ENCODE measurements at places on chromosomes 2 and 18.

DNA sequence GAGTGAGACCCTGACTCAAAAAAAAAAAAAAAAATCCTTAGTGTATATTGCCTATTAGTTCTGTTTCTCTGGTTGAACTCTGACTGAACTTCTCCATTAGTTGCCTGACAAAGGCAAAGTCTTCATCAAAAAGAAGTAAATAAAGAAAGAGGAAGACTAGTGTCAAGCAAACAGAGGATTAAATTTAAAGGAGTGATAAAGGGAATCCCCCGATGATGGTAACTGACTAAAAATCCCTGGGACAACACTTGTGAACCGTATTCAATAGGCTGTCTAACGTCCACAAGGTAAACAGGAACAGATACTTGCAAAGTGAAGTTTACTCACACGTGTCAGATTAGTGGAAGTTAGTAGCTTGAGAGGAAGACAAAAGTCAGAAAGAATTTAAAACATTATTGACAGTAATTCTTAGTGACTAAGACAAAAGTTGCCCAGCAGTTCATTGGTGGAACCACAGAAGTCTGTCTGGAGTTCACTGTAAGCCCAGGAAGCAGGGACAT is 26.2 kb upstream of the SPOPL start:
- no peak for DNase-seq

GRCh38 chr2:119324685-119325270 is 41.9 kb downstream of the C2orf76 start:
- no peak for DNase-seq

GRCh38 chr2:54429054-54429453 is 27.1 kb upstream of the SPTBN1 start:
- DNase-seq = no peak

GRCh38 chr2:70907130-70908057 is 28.3 kb upstream of the ATP6V1B1 start:
- DNase-seq = no peak

- DNase-seq = no peak
These were observed 25.3 kb downstream of the IL1F10 start for GRCh38 chr2:113092864-113093612.

GRCh38 chr2:125554956-125555355 is 1101.0 kb upstream of the GYPC start:
- DNase-seq = no peak

DNA sequence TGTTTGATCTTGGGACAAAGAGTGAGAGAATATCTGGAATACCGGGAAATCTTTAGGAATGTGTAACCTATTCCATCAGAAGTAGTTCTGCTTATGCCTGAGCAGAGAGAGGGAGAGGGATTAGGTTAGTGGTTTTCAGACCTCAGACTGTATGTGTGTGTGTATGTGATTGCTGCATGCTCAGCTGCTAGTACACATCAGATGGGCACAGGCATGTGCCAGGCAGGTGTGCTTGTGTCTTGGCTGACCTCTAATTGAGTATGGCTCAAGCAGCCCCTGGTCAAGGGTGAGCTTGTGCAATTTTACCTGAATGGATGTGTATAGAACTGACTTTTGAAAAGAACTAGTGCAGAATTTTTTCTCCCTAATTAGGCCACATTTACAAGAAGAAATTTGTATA is 91.2 kb downstream of the INSIG2 start:
- no peak for DNase-seq

DNA sequence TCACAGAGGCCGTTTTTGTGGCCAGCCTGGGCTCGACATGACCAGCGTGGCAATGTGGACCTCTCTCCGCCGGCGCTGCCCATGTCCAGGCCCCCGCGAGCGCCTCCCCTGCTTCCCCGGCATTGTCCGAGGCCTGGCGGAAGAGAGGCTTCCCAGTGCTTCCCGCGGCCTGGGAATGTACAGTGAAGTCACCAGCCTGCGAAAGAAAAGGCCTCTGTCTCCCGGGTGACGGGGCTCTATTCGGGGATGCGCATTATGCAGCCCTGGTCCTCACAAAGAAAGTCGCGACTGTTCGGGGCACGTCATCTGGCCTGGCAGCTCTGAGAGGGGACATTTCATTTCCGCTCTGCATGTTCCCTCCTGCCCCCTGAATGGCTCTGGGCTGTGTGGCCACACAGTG is 109.2 kb upstream of the AGAP1 start:
- no peak for DNase-seq

GRCh38 chr18:34834897-34835296 is 124.8 kb downstream of the DTNA start:
- no peak for DNase-seq

DNA sequence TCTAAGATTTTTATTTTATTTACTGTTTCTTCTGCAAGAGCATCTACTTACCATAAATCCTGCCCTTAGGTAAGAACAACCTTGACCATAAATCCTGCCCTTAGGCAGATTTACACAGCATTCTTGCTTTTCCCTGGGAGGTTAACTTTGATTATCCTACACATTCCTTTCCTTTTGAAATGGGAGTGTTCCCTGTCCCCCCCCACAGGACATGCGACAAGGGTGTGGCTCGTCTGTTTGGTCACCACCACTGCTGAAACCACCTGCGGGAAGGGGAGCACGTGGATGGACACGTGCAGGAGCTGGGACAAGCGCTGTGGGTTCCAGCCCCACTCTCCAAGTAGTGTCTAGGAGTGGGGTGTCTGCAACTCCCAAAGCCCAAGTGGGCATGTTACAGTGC is 239.3 kb upstream of the SP5 start:
- DNase-seq = no peak

DNA sequence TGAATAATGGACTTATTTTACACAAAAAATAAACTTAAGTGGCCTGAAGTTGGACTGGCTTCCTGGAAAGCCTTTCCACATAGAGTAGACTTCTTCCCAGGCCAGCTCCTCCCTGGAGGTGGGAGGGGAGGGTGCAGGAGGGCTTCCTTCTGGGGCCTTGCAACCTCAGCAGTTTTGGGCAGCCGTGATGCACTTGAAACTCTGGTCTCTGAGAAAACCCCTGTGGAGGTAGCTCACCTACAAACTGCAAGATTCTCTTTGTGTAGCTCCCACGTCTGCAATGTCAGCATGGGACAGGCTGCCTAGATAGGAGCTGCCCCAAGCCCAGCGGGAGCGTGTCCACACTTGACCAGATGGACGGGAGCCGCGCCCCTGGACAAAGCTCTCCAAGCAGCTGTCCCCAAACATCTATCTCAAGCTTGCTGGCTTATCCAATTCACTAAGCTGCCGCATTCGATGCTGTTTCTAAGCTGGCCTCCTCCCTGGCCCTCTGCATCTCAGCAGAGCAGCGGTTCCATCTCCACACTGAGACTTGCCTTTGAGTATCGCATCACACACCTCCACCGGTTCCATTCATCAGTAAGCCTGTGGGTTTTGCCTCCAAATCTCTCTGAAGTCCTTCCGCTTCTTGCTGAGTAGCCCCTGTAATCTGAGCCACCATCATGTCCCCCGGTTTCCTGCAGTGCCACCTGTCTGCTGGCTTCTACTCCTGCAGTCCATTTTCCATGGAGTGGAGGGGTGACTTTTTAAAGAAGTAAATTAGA is 1.6 kb upstream of the LPIN1 start:
- DNase-seq = no peak

GRCh38 chr2:55419679-55420438 is at the start of gene CCDC88A:
Gene CCDC88A, minus strand, starts transcription at chr2:55419856. Its CDS starts 777 bp downstream, at chr2:55419079.
- DNase-seq = peak; percentile 80

- DNase-seq = no peak
These were observed 31.9 kb upstream of the GPC1 start for GRCh38 chr2:240403396-240404104.

Measured in activated gamma-delta T cell (primary cell).